ENCODE measurements at places on chromosomes 1 and 21. TPM values are rescaled to one million over a fixed set of nuclear protein-coding genes. Genes with fewer than 3 reads are reported as not detected.

DNA sequence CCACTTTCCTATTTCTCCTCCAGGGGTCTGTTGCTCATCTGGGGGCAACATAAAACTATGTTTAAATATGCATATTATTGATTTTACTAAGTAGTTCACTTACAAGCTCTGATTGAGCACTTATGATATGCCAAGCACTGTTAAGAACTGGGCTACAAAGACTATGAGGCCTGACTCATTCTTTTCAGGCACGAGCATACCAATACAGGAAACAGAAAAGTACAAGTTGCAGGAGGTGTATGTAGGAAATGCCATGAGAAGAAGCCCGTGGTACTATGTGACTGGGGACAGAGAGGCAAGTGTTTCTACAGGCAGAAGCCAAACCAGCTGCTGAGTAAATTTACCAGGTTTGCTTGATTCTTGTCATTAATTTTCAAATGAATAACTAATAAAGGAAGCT lies 120.4 kb upstream of the PTGFR start:
- no peaks in the 10 kb centered on the region for H3K4me1 ChIP-seq
- no peak for DNase-seq
- peaks cover 7% of the 10 kb centered on the region for H3K27me3 ChIP-seq
- H3K27ac ChIP-seq = no peak overlapping the region

DNA sequence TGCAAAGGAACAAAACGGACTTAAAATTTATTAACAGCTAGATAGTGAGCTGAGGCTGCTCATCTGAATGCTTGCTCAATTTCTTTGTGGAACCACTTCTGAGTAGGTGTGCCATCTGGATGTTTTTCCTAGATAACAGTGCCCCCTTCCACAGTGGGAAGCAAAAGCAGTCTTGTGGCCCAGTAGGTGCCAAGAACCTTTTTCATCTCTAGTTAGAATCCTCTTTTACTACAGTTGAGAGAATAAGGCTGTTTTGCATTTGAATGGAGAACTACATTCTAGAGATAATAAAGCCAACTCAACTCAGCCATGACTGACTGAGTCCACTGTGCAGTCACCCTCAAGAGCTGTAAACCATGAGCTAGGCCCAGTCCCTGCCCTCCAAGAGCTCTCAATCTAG lies 13.3 kb downstream of the F3 start:
- H3K4me1 ChIP-seq = no peaks in the 10 kb centered on the region
- H3K27me3 ChIP-seq = no peaks in the 10 kb centered on the region

GRCh38 chr1:233061265-233061664 lies 110.9 kb downstream of the NTPCR start:
- no peak overlapping the region for H3K4me3 ChIP-seq
- H3K27ac ChIP-seq = no peak overlapping the region
- peaks cover 12% of the 10 kb centered on the region for H3K4me1 ChIP-seq
- H3K27me3 ChIP-seq = no peaks in the 10 kb centered on the region

GRCh38 chr1:51237351-51238033 lies 1.4 kb downstream of the RNF11 start:
- H3K4me1 ChIP-seq = peaks cover 31% of the 10 kb centered on the region
- peak overlapping the region; percentile 99 for H3K4me3 ChIP-seq
- H3K36me3 ChIP-seq = no peaks in the 10 kb centered on the region
- DNase-seq = no peak
- peak overlapping the region; percentile 100 for H3K27ac ChIP-seq

DNA sequence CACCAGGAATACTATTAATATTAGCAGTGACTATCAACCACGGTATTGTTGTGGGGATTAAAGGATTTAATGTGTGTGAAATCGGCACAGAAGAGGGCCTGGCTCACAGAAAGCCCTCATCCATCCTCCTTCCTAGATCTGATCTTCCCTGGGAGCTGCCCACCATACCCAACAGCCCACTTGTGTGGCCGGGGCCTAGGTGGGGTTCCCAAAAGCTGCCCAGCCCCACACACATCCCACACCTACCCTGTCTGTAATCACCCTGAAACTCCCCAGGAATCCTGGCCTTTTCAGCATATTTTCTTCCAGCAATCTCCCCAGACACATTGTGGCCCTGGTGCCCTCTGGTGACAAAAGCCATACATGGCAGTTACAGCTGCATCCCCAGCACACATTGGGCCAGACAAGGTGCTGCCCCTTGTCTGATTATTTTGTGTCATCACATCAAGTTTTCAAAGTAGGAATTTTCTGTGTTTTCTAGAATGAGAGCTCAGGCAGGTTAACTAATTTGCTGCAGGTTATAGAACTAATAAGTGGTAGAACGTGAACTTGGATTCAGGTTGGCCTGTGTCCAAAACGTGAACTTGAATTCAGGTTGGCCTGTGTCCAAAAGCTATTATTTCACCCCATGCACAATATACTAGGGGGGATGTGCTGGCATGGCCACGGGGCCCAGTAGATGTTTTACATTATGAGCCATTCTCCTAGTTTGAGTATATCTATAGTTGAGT lies 5.3 kb upstream of the SLC6A9 start:
- H3K36me3 ChIP-seq = no peaks in the 10 kb centered on the region
- no peak overlapping the region for H3K4me3 ChIP-seq
- H3K27me3 ChIP-seq = no peaks in the 10 kb centered on the region
- H3K4me1 ChIP-seq = peaks cover 28% of the 10 kb centered on the region

Gene GJB4
- 2.0 TPM for total RNA-seq

DNA sequence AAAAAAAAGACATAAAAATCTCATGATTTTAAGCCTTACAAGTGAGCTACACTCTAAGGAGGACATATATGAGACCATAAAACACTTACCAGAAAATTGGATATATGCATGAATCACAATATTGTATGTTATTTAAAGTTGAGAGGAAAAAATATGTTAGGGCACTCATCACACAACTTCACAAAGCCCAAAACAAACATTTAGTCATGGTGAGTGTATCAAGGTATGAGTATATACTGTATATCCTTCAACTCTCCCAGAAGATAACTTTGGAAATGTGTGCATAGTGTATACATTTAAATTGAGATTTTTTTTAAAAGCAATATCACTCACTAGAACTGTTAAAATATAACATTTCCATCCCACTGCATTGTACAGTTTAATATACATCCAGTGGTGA lies 259.3 kb downstream of the SRGAP2C start:
- H3K27ac ChIP-seq = no peak overlapping the region
- no peaks in the 10 kb centered on the region for H3K36me3 ChIP-seq
- no peak for DNase-seq

GRCh38 chr21:45017039-45017960 lies 57.1 kb upstream of the ADARB1 start:
- no peak for DNase-seq
- no peaks in the 10 kb centered on the region for H3K36me3 ChIP-seq
- H3K4me1 ChIP-seq = peaks cover 29% of the 10 kb centered on the region
- no peaks in the 10 kb centered on the region for H3K27me3 ChIP-seq
- no peak overlapping the region for H3K27ac ChIP-seq
- H3K4me3 ChIP-seq = no peak overlapping the region

DNA sequence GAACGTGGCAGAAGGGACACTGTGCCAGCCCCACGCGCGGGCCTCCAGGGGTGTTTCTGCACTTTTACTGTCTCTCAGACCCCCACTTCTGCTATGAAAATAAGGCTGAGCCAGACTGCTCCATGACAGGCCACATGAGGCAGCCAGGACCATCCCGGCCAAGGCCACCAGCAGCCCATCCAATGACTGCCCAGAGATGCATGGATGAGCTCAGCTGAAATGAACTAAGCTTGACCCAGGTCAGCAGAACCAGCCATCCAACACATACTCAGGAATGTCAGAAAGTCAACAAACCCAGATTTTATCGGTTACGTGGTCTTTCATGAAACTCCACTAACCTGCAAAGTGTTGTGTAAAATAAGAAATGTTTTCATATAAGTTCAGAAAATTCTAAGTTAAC lies 51.2 kb downstream of the CCDC185 start:
- H3K27ac ChIP-seq = no peak overlapping the region
- H3K4me3 ChIP-seq = no peak overlapping the region
- no peak for DNase-seq
- H3K36me3 ChIP-seq = no peaks in the 10 kb centered on the region

All from hepatocyte (in vitro differentiated cells).